Stimulated activated CD4-positive, alpha-beta T cell treated with anti-CD3 and anti-CD28 coated beads, Interleukin-12 subunit alpha, Interleukin-12 subunit beta, amount 100 ng/mL, for 48 hours (primary cell): ENCODE measurements at places on chromosomes 3 and 15.

- DNase-seq: no peak
These were observed 218.8 kb downstream of the OSBPL10 start for GRCh38 chr3:31762097-31762764.

- DNase-seq: no peak
These were observed 113.6 kb downstream of the CACNA2D3 start for GRCh38 chr3:54235998-54236397.

DNA sequence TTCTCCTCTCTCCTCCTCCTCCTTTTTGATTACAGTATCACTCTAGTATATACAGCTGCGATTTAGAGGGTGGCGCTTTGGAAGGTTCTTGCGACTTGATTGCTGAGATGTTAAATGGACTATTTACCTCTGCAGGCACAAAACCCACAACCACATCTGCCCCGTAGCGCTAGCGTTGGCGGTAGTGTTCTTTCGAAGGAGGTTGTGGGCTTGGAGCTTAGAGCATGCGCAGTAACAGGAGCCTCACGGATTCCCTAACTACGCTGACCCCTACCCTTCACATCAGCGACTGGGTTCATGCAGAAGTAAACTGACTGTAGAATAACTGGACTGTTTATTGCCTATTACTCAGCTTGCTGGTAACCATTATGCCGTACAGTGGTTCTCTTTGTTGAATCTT, 58.0 kb downstream of the CGGBP1 start:
- no peak for DNase-seq

DNA sequence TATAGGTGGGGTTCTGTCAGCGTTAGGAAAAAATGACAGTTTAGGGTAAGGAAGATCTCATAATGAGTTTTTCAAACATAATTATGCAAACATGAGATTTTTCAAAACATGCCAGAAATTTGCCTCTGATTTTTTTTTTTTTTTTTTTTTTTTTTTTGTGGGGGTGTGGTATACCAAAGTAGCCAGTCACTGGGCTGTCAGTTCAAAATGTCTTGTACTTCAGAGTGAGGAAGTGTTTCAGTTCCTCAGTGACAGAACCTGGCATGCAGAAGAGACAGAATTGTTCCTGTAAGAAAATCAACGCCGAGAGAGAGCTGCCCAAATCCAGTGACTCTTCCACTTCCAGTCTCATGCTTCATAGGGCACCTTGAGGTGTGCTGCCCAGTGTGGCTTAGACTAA, 9.7 kb downstream of the NCBP2 start:
- DNase-seq: no peak

DNA sequence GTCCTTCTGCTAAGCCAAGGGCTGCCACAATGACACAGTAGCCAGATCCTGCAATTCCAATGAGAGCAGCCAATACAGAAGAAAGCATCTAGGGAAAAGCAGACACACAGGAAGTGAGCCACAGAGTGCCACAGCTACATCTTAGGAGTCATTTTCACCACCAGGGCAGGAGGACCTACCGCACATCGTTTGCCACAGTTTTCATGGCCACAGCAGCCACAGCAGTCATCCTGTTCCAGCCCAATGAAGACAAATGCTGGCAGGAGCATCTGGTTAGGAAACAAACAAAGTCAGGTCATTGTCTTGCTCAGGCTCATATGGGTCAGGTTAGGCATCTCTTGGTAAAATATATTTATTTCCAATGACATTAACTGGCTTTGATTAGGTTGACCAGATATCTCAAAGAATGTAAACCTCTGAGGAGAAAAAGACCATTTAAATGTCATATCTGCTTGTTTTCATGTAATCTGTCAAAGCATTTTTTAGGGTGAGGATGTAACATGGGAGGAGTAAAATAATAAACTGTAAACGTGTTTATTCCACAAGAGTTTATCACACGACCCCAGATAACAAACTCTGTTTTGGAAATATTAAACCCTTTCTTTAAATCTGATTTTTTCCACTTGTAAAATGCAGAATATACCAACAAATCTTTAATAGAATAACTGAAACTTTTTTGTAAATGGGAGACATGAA, 1.8 kb downstream of the TM4SF1 start:
- no peak for DNase-seq

GRCh38 chr3:144593881-144594280, 622.3 kb downstream of the DIPK2A start:
- no peak for DNase-seq

DNA sequence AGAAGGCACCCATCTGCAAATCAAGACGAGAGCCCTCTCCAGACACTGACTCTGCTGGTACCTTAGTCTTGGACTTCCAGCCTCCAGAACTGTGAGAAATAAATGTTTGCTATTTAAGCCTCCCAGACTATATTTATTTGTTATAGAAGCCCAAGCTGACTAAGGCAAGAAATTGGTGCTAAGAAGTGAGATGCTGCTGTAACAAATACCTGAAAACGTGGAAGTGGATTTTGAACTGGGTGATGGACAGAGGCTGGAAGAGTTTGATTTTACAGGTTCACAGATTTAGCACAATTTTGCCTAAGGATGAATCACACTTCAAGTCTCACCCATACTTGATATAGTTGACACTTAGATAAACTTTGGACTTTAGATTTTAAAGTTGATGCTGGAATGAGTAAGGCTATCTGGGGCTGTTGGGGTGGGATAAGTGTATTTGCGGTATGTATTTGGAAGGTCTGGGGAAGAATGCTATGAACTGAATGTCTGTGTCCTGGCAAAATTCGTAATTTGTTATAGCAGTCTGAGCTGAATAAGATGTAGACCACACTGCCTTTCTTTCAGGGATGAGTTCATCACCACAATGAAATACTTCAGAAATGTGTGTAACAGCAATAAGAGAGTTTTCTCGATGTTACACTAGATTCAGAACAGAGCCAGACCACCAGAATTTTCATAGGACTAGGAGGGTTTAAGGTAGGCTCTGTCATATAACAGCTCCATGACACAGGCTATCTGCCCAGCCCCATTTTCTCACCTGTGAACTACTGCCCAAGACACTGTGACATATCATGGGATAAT, 120.5 kb upstream of the LMCD1 start:
- no peak for DNase-seq

- no peak for DNase-seq
These were observed 88.1 kb downstream of the ZIC1 start for GRCh38 chr3:147497286-147497685.

DNA sequence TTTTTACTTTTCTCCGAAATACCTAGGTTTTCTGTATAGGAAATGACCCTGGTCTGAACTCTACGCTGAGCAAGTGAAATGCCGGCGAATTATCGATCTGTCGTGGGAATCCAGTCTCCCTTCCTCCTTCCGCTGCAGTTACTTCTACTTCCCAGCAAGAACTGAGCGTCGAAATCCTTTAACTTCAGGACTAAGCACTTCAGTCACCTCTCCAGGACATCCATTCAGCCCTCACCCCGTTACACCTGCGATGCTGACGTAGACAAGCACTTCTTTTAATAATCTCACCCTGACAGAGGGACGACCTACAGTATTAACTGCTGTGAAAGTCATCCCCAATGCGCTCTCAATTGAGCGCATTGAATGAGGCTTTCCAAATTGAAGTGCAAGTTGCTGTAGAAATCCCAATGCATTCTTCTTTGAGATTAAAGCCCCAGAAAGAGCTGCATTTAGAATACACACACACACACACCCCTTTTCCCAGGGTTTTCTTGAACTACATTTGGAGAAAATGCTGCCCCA, 1.3 kb downstream of the TOP2B start:
- no peak for DNase-seq

DNA sequence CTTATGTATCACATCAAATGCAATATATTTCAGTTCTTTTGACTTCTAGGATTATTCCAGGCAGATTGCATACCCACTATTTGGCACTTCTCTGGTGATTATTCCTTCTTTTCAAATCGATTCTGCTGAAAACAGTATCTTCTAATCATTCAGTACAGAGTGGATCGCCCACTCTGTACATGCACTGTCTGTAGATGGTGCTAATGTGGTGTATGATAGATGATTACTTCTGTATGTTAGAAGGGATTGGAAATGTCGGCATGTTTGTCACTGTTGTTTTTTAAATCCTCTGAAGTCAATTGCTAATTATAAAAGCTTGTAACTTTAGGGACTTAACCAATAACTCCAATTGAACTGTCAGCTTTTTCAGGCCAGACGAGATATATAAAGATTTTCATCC, 642.5 kb downstream of the GRM7 start:
- DNase-seq: no peak

DNA sequence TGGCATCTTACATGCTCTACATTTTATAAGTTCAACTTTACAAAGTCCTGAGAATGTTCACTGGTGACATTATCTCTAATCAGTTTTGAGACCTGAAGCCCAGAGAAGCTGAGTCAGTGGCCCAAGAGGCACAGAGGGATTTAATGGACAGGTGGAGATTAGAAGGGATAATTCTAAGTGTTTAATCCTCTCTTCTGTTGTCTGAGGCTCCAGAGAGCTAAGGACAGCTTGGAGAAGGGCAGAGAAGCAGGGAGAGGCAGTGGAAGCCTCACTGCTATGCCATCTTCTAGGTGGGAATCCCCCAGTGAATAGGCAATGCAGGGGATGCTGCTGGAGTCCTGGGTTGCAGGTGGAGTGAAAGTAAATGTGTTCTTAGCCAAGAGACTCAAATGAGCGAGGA, 369.4 kb upstream of the SLCO3A1 start:
- no peak for DNase-seq

GRCh38 chr3:157033001-157033400, 126.9 kb downstream of the CCNL1 start:
- DNase-seq: no peak

DNA sequence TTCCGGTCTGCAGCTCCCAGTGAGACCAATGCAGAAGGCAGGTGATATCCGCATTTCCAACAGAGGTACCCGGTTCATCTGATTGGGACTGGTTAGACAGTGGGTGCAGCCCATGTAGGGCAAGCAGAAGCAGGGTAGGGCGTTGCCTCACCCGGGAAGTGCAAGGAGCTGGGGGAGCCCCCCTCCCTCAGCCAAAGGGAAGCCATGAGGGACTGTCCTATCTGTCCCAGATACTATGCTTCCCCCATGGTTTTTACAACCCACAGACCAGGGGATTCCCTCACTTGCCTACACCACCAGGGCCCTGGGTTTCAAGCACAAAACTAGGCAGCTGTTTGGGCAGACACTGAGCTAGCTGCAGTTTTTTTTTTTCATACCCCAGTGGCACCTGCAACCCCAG, 71.8 kb downstream of the CPNE4 start:
- no peak for DNase-seq

- DNase-seq: no peak
These were observed 946.8 kb downstream of the OTOL1 start for GRCh38 chr3:162443376-162443775.

DNA sequence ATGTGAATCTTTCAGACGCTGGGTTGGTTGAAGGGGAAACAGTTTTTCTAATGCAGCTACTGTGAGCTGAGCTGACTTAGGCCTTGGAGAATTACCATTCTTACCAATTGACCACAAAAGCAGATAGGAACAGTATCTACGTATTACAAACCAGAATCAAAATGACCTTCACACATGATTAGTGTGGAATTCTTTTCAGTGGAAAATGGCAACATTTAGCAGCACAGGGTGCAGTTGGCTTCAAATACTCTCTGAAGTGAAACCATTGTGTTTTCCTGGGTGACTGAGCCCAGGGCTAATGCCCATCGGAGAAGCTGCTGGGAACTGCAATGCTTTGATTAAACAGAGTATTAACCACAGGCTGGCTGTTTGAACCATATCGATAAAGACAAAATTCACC, 40.2 kb upstream of the GOLGA8J start:
- no peak for DNase-seq

- no peak for DNase-seq
These were observed 8.1 kb upstream of the DLG1 start for GRCh38 chr3:197306374-197307086.

GRCh38 chr15:49040151-49040550, 6.1 kb downstream of the SECISBP2L start:
- no peak for DNase-seq

DNA sequence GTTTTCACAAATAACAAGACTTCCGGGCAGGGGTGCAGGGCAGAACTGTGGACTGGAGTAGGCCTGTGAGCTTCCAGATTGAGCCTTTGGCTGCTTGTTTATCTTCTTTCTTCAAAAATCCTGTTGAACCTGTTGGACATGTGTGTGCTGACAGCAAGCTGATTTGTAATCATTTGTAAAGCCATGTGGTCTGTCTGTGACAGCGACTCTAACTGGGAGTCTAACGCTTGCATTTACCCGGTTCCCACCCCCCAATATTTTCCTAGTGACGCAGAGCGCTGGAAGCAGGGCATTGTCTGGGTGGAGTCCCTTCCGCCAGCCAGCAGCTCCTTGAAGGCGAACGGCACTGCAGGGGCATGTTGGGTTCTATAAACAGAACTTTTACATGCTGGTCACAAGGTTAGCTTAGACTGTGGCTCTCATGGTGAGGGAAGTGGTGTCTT, 85.7 kb upstream of the MYZAP start:
- no peak for DNase-seq

- DNase-seq: no peak
These were observed 130.2 kb upstream of the FEZF2 start for GRCh38 chr3:62503516-62503915.

DNA sequence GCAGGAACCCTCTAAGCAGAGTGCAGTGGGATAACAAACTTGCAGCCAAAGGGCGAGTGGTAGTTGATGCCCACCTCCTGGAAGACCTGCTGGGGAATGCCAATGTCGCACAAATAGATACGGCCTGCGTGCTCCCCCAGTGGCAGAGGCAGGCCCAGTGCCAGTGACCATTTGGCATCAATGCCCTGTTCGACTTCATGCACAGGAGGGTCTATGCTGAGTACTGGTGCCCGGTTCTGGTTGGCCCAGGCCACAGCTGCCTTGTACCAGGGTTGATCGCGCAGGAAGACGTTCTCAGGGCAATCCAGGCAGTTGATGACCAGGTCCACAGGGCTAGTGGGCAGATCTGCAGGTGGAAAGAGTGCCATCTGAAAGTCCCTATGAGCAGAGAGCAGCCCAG, 17.0 kb downstream of the CLK3 start:
- no peak for DNase-seq

DNA sequence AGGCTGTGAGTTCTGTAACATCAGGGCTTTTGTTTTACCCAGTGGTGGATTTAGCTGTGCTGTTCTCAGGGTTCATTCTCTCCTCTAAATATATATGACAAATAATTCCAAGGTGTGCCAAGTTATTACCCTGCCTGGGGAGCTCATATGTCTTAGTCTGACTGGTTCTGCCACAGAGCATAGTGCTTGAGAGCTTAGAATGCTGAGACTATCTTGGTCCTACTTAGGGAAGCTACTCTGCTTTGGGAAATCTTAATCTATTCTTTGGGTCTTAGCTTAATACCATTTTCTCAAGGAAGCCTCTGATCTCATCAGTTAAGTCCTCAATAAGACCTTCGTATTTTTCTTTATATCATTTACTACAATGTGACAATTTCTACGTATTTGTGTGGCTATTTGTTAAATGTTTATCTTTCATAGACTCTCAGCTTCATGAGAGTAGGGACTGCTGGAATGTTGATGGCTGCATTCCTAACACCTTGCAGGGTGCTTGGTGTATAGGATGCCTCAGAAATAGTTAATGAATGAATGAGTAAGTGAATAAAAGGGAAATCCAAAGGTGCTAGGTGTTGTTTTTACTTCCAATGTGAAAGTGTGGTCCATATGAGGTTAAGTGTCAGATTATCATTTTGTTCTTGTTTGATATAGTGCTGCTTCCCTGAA, 1.8 kb downstream of the OTOL1 start:
- no peak for DNase-seq

- DNase-seq: no peak
These were observed 34.0 kb downstream of the CBLB start for GRCh38 chr3:105834768-105835167.

- no peak for DNase-seq
These were observed 31.7 kb downstream of the BCL2L10 start for GRCh38 chr15:52080706-52081392.
